ENCODE measurements at places on chromosomes 6 and 20. TPM values are rescaled to one million over a fixed set of nuclear protein-coding genes. Genes with fewer than 3 reads are reported as not detected.
A peak's percentile ranks its signal among the peaks of the same experiment; 100 is the strongest.

The ERMARD gene
- polyA plus RNA-seq: 39.4 TPM

The SIRPB2 gene
- 0.31 TPM for polyA plus RNA-seq

The KCNQ2 gene
- polyA plus RNA-seq: 3.9 TPM

The ARMH2 gene
- polyA plus RNA-seq: not detected

- DNase-seq: no peak
Measured at GRCh38 chr6:136952714-136953260, 30.7 kb downstream of the SLC35D3 start.

GRCh38 chr6:123745895-123746294, 57.8 kb upstream of the NKAIN2 start:
- DNase-seq: no peak

- no peak for DNase-seq
Measured at GRCh38 chr6:140816681-140817080, 1316.0 kb upstream of the GJE1 start.

DNA sequence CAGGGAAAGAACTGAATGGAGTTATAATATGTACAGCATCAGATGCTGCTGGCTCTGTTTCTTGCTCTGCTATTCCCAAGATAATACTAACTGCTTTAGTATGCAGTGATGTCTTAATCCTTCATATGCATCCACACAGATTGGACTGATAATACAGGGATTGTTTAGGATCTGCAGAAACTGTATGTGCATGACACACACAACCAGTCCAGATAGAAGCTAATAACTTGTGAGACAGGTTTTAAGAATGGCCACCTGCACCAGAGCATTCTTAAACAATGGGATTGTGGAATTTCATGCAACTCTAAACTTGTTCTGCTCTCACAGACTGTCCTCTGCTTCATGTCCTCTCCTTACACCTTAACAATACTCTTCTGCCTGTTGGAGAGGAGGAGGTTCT, 90.9 kb downstream of the SPTLC3 start:
- no peak for DNase-seq

The NKX2-4 gene
- not detected for polyA plus RNA-seq

DNA sequence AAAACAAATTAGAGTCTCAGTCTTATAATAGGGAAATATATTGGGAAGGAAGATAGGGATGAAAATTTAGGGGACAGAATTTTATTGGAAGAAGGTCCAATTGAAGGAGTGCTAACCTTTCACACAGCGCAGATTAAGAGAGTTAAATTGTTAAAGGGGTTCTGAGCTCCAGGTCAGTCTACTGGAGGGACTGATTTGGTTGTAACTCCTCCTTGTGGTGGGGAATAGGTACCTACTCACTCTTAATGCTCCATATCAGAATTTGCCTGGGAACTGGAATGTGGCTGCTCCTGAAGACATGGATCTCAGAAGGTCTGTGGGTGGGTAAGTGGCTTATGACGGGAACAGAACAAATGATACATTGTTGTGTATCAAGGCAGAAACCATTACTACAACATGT, 143.5 kb downstream of the FLRT3 start:
- no peak for DNase-seq

The ARMC12 gene
- polyA plus RNA-seq: 0.86 TPM

The CCNC gene
- polyA plus RNA-seq: 82.9 TPM

GRCh38 chr6:73074175-73074574, 151.1 kb downstream of the KHDC1L start:
- no peak for DNase-seq

DNA sequence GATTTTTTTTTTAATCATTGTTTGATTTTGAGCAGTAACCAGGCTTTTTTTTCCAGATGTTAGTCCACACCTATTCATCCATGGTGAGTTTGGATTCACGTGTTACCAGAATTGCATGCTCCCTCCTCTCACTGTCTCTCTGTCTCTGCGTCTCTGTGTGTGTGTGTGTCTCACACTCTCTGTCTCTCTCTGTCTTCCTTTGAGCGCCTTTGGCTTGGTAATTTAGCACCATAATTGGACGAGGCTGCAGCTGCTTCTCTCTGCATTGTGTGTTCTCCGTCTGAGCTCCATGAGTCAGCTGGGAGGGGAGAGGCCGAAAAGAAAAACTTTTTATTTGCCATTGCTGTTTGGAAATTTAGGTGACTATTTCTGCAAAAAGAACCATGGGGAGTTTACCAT, 3.4 kb downstream of the TFAP2B start:
- DNase-seq: no peak

- no peak for DNase-seq
Measured at GRCh38 chr20:10943686-10944265, 270.0 kb upstream of the JAG1 start.

GRCh38 chr20:56173438-56173837, 75.1 kb upstream of the MC3R start:
- no peak for DNase-seq

DNA sequence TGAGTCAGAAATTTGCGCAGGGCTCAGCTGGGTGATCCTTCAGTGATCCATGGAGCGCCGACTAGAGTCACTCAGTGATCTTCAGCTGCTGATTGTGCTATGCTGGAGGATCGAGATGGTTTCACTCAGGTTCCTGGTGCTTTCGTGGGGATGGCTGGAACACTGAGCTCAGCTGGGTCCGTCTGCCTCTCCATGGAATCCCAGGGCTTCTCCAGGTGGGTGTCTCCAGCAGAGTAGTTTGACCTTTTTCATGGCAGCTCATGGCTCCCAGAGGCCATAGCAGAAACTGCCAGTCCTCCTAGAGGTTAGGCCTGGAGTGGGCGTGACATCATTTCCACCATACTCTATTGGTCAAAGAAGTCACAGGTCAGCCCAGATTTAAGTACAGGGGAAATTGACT, 88.8 kb upstream of the SIRPA start:
- no peak for DNase-seq

- DNase-seq: peak; percentile 67
Measured at GRCh38 chr6:17450832-17451231, 57.4 kb downstream of the CAP2 start.

DNA sequence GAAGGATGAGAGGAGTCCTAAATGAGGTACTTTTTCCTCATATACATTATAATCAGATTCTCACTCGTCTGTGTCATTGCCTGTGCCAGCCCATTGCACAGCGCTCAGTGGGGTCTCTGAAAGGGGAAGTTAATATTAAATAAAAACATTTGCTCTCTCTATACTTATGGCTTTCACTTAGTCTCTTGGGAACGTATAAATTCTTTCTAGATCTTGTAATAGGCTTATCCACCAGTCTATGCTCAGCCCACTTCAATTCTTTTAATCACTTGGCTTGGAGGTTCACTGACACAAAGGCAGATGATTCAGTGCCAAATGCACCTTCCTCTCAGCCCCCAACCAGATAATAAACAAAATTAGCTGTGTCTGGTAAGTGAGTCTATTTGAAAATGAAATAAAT, 164.3 kb upstream of the OGFRL1 start:
- DNase-seq: no peak

- no peak for DNase-seq
Measured at GRCh38 chr6:16238963-16239797, 793 bp downstream of the GMPR start.

- no peak for DNase-seq
Measured at GRCh38 chr6:114049367-114049966, 78.5 kb upstream of the HDAC2 start.

DNA sequence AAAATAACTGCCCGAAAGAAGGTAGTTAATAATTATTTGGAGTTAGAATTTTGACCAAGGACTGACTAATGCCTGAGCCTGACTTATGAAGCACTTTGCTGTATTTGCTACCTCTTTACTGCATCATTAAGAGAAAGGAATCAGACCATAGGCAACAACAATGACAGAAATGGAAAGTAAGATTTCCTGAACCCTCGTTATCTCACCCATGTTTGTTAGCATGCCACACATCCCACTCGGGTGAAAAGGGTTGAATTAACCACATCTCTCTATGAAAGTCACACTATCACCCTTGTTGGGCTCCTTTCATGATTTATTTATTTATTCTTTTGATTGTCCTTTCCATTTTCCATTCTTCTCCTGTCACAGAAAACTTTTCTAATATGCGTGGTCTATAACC, 59.6 kb downstream of the OLIG3 start:
- DNase-seq: no peak

The FNDC1 gene
- polyA plus RNA-seq: 6.0 TPM

GRCh38 chr6:54706391-54706790, 140.2 kb upstream of the FAM83B start:
- no peak for DNase-seq

DNA sequence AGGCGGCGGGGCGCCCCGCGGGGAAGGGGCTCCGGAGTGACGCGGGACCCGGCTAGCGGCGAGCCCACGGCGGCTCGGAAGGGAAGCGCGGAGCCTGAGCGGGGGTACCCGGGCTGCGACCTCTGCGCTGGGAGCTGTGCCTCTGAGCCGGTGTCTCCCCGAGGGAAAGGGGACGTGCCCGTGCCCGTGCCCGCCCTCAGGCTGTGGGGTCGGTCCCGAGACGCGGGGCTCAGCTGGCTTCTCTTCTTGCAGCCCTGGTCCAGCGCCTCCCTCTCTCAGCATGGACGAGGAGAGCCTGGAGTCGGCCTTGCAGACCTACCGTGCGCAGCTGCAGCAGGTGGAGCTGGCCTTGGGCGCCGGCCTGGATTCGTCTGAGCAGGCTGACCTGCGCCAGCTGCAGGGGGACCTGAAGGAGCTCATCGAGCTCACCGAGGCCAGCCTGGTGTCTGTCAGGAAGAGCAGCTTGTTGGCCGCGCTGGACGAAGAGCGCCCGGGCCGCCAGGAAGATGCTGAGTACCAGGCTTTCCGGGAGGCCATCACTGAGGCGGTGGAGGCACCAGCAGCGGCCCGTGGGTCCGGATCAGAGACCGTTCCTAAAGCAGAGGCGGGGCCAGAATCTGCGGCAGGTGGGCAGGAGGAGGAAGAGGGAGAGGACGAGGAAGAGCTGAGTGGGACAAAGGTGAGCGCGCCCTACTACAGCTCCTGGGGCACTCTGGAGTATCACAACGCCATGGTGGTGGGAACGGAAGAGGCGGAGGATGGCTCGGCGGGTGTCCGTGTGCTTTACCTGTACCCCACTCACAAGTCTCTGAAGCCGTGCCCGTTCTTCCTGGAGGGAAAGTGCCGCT, 686 bp downstream of the ZGPAT start:
- no peak for DNase-seq

The BAK1 gene
- polyA plus RNA-seq: 24.4 TPM

GRCh38 chr20:34058831-34059230, 53.2 kb downstream of the EIF2S2 start:
- no peak for DNase-seq

The OR2J3 gene
- polyA plus RNA-seq: not detected

DNA sequence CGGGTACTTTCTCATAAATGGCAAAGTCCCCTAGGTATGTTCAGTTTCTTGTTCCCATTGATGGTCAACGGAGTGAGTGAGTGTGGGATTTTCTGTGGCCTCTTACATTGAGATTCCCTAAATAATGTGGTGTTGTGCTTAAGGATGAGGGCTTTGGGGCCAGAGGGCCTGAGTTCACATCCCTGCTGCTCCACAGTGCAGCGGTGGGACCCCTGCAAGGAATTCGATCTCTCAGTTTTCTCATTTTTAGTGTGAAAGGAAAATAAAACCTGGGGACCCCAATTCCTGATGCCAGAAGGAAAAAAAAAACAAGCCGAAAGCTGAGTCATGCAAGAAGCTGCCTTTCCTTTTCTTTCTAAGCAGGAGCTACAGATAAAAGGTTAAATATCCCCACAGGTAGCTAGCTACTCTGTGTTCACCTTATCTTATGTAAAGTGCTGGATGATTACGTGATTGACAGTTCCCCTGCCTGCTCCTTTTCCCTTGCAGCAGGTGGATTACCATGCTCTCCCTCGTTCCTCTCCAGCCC, 120.2 kb upstream of the CLDN20 start:
- DNase-seq: no peak

The NNAT gene
- 81.2 TPM for polyA plus RNA-seq

DNA sequence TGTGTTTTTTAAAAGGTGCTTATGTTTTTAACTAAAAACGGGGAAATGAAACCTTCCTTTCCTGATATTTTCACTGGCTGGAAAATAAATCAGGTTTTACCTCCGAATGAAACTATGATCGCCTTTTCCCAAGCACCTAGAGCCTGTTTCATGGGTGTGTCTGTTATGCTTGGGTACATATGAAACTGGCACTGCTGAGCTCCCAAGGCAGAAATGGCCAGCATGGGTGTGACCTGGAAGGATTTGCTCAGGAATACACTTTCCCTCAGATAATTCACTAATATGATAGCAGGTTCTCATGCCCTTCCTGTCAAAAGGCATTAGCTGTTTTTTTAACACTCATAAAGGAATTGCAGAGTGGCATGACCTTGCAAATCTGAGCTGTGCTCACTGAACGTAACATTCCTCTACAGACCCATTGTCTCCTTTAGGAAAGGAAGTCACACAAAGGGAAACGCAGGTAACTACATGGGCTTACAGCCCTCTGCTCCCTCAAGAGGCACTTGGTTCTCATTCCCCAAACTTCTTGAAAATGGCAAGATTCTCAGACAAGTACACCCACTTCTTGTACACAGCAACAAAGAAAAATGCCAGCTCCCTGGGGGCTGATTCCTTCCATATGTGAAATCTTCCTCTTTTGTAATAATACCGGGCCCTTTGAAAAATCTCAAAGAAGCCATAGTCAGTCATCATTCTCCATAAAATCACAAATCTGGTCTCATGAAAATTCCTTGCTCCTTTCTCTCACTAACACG, 72.7 kb downstream of the METTL24 start:
- DNase-seq: no peak

DNA sequence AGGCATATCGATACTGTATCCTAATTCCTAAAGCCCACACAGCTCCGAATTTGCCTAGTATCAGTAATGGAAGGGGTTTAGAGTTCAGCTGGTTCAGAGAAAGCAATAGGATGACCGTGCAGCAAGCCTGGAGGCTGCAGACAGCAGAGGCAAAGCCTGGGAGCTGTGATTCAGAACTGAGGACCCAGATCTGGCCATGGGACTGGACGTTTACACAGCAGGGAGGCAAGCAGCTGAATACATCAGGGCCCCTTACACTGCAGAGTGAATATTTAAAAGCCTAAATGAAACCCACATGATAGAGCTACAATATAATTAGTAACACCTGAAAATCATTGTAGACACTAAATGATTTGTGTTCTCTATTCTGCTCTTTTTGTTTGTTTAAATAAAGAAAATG, 38.0 kb downstream of the ELOVL2 start:
- no peak for DNase-seq

- no peak for DNase-seq
Measured at GRCh38 chr6:22102671-22103070, 194.2 kb downstream of the PRL start.

The MLN gene
- 2.9 TPM for polyA plus RNA-seq

GRCh38 chr6:45607798-45608197, 230.1 kb upstream of the SUPT3H start:
- no peak for DNase-seq

GRCh38 chr20:652615-653109, 338 bp downstream of the SRXN1 start:
- no peak for DNase-seq

DNA sequence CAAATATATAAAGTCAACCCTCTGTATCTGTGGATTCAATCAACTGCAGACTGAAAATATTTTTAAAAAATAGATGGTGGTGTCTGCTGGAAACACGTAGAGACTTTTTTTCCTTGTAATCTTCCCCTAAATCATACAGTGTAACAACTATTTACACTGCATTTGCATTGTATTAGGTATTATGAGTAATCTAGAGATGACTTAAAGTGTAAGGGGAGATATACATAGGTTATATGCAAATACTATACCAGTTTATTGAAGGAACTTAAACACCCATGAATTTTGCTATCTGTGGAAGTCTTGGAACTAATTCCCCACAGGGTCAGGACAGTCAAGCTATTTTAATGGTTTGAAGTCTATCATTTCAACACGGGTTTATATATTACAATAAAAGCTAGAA, 10.2 kb downstream of the HDAC2 start:
- no peak for DNase-seq

- DNase-seq: no peak
Measured at GRCh38 chr20:7897781-7898364, 42.4 kb downstream of the HAO1 start.

- DNase-seq: no peak
Measured at GRCh38 chr6:111803371-111803770, 69.9 kb downstream of the FYN start.

Measured in right renal cortex interstitium (tissue), 3 donors.